Activated CD4-positive, alpha-beta memory T cell treated with anti-CD3 and anti-CD28 coated beads, Interleukin-2, amount 10 ng/mL, durations not matched to agents 7 days and 5 days (primary cell): ENCODE measurements at places on chromosomes 6 and 20. TPM values are rescaled to one million over a fixed set of nuclear protein-coding genes. Genes with fewer than 3 reads are reported as not detected.
A peak's percentile ranks its signal among the peaks of the same experiment; 100 is the strongest.

The PLCB1 gene
- 1.9 TPM for total RNA-seq

The COL21A1 gene
- not detected for total RNA-seq

DNA sequence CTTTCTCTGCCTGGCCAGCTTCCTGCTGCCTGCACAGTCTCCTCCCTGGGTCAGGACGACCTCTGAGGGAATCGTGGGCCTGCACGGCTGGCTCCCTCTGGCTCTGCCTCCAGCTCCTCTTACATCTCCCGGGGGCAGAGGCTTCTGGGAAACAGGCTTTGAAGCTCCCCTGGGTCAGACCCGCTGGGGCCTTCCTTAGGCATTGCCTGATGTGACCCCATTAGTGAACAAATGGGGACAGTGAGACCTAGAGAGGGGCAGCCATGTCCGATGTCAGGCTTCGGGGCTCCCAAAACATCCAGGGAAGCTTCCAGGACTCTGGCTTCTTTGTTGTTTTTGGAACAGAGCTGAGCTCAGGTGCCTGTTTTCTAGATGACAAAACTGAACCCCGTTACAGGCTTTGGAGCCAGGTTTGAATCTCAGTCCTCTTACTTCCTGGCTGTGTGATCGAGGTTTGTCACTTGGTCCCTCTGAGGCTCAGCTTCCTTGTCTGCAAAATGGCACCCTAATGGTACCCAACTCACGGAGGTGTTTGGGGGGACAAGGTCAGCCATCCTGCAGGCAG lies 94.3 kb downstream of the CEBPB start:
- no peak overlapping the region for H3K4me3 ChIP-seq
- no peak for DNase-seq
- peaks cover 44% of the 10 kb centered on the region for H3K4me1 ChIP-seq
- H3K27ac ChIP-seq: peak overlapping the region; percentile 49
- no peaks in the 10 kb centered on the region for H3K36me3 ChIP-seq

The GATA5 gene
- not detected for total RNA-seq

- no peak overlapping the region for H3K4me3 ChIP-seq
- H3K27me3 ChIP-seq: no peaks in the 10 kb centered on the region
- DNase-seq: no peak
- no peak overlapping the region for H3K27ac ChIP-seq
- peaks cover 2% of the 10 kb centered on the region for H3K4me1 ChIP-seq
These were observed 420.8 kb downstream of the TBC1D32 start for GRCh38 chr6:120913486-120913885.

The WDR46 gene
- 41.7 TPM for total RNA-seq

The LST1 gene
- 69.8 TPM for total RNA-seq

DNA sequence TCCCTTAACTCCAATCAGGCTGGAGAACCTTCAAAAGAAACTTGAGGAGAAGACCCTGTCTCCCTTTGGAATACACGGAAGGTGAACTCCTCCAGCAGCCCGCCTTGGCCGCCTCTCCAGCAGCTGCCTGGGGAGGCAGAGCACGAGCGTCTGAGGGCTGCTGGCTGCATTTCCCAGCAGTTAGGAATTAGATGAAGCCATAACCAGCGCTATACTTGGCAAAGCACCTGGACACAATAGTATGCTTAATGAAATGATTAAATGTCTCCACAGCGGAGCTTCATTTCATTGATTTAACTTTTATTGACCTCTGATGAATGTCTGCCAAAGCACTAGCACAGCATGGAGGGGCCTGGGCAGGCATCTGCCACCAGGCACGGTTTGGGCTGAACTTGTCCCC lies 73.5 kb downstream of the TMEM242 start:
- H3K4me1 ChIP-seq: peaks cover 2% of the 10 kb centered on the region
- H3K4me3 ChIP-seq: no peak overlapping the region
- H3K27ac ChIP-seq: no peak overlapping the region
- DNase-seq: no peak
- peaks cover 15% of the 10 kb centered on the region for H3K27me3 ChIP-seq
- peaks cover 9% of the 10 kb centered on the region for H3K36me3 ChIP-seq

The PLAGL2 gene
- 27.9 TPM for total RNA-seq

DNA sequence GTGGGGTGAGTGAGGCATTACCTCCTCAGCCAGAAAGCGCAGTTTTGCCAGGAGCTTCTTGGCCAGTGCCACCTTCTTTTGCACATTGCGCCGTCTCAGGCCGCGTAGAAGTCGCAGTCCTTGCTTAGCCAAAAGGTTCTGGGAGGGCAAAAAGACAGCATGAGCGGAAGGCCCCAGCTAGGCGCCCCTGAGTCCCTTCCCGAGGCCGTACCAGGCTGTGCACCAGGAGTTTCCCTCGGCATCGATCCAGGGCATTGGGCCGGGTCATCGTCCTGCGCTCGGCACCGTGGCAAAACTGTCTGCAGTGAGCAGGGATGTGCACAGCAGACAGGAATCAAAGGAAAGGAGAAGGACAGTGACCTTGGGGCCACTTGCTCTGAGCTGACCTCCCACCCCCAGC lies 20.2 kb upstream of the SPAG4 start:
- no peak for DNase-seq
- no peak overlapping the region for H3K4me3 ChIP-seq
- no peaks in the 10 kb centered on the region for H3K4me1 ChIP-seq
- H3K27me3 ChIP-seq: peaks cover 40% of the 10 kb centered on the region

The C6orf132 gene
- total RNA-seq: 0.05 TPM

The SLC26A8 gene
- total RNA-seq: not detected

DNA sequence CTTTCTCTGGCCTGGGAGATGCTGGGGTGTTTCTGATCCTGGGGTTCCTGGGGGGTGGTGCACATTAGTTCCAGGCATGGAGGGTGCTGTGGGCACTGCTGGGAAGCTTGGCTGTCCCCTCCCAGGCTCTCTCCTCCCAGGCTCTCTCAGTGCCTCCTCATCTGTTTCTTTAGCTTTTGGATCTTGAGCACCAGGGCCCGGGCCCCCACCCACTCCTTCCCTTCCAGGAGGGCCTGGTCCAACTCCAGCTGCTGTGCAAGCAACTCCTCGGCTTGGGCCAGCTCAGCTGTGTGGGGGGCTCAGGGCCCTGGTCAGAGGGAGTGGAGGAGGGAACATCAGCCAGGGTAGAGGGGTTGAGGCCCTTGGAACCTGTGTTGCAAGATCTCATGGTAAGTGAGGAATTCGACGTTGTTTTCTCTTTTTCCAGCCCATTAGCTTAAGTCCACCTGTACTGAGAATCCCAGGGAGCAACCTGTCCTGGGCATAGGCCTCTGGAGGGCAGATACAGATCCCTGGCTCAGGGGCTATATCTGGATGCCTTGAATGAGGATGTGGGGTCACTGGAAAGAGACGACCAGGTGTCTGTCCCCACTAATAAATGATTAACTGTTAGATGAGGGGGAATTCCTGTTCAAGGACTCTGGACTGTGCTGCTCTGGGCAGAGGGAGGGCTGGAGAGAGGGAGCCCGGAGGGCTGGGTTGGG lies 34.5 kb upstream of the HLA-A start:
- no peaks in the 10 kb centered on the region for H3K36me3 ChIP-seq
- peaks cover 7% of the 10 kb centered on the region for H3K4me1 ChIP-seq
- no peak for DNase-seq
- H3K27me3 ChIP-seq: peaks cover 38% of the 10 kb centered on the region
- H3K4me3 ChIP-seq: no peak overlapping the region
- H3K27ac ChIP-seq: no peak overlapping the region

GRCh38 chr6:29146179-29146578 lies 24.5 kb upstream of the OR2J2 start:
- H3K27me3 ChIP-seq: no peaks in the 10 kb centered on the region
- no peak overlapping the region for H3K27ac ChIP-seq
- no peaks in the 10 kb centered on the region for H3K4me1 ChIP-seq

GRCh38 chr20:57973886-57974285 lies 254.6 kb downstream of the ANKRD60 start:
- H3K4me1 ChIP-seq: no peaks in the 10 kb centered on the region
- no peak overlapping the region for H3K4me3 ChIP-seq
- H3K36me3 ChIP-seq: no peaks in the 10 kb centered on the region
- peaks cover 2% of the 10 kb centered on the region for H3K27me3 ChIP-seq

The NKAPL gene
- total RNA-seq: not detected

DNA sequence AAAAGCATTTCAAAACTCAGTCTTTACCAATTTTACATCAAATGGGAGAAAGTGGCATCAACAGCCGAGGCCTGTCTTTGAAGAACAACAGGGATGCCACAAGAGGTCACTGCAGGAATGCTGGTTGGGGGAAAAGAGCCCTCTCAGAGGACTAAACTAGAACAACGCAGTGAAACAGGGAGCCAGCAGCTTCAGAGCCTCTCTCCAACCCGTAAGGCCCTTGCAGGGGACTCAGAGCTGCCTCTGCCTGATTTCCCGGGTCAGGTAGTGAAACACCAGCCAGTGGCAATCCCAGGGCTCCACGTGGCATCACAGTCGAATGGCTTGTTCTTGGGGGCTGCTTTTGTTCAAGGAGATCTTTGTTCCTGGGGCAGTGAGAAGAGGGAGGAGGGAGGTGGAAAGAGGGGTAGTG lies 55.0 kb upstream of the KCNK16 start:
- H3K4me3 ChIP-seq: no peak overlapping the region
- no peaks in the 10 kb centered on the region for H3K36me3 ChIP-seq
- no peaks in the 10 kb centered on the region for H3K4me1 ChIP-seq

The C6orf52 gene
- 1.6 TPM for total RNA-seq

The TMEM63B gene
- 14.7 TPM for total RNA-seq

The EYA4 gene
- total RNA-seq: not detected

DNA sequence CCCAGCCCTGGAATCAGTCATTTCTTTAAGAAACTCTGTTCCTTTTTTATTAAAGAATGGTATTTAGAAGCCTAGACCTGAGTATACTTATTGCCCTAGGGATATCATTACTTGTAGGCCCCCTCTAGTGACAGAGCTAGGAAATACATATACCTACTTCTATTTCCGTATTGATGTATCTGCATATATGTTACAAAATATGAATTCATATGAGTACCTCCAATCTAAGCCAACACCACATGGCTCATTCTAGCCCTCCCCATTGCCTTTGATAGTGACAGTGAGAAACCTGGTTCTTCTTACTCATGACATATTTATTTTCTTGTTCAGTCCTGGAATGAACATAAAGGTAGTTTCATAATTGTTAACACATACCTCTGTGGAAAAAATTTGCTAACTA lies 137.2 kb downstream of the FARS2 start:
- no peak overlapping the region for H3K27ac ChIP-seq
- H3K36me3 ChIP-seq: no peaks in the 10 kb centered on the region
- H3K4me1 ChIP-seq: peaks cover 10% of the 10 kb centered on the region

- peak overlapping the region; percentile 55 for H3K4me3 ChIP-seq
- peaks cover 53% of the 10 kb centered on the region for H3K4me1 ChIP-seq
- no peaks in the 10 kb centered on the region for H3K27me3 ChIP-seq
- no peak for DNase-seq
- H3K27ac ChIP-seq: peak overlapping the region; percentile 50
These were observed 113.4 kb upstream of the CARMIL1 start for GRCh38 chr6:25165800-25166199.

The HTR1E gene
- not detected for total RNA-seq

GRCh38 chr20:51525241-51526105 lies 17.0 kb downstream of the NFATC2 start:
- peak overlapping the region; percentile 90 for H3K27ac ChIP-seq
- DNase-seq: peak; percentile 55
- peaks cover 55% of the 10 kb centered on the region for H3K36me3 ChIP-seq
- peak overlapping the region; percentile 69 for H3K4me3 ChIP-seq
- no peaks in the 10 kb centered on the region for H3K27me3 ChIP-seq

The PGC gene
- total RNA-seq: not detected

- no peaks in the 10 kb centered on the region for H3K36me3 ChIP-seq
- H3K4me1 ChIP-seq: no peaks in the 10 kb centered on the region
- H3K27me3 ChIP-seq: no peaks in the 10 kb centered on the region
- DNase-seq: no peak
These were observed 245.6 kb downstream of the KIF16B start for GRCh38 chr20:16327606-16328005.

- no peak for DNase-seq
- H3K27me3 ChIP-seq: no peaks in the 10 kb centered on the region
- H3K4me3 ChIP-seq: no peak overlapping the region
These were observed 632.7 kb upstream of the AGPAT4 start for GRCh38 chr6:161906571-161906970.

- no peaks in the 10 kb centered on the region for H3K36me3 ChIP-seq
- H3K4me1 ChIP-seq: no peaks in the 10 kb centered on the region
- DNase-seq: no peak
- H3K27ac ChIP-seq: no peak overlapping the region
These were observed 170.6 kb downstream of the IBTK start for GRCh38 chr6:82076916-82077315.

GRCh38 chr6:136129365-136129764 lies 120.7 kb downstream of the MTFR2 start:
- H3K4me1 ChIP-seq: no peaks in the 10 kb centered on the region
- no peak for DNase-seq
- no peak overlapping the region for H3K4me3 ChIP-seq
- H3K27me3 ChIP-seq: peaks cover 9% of the 10 kb centered on the region
- no peaks in the 10 kb centered on the region for H3K36me3 ChIP-seq

DNA sequence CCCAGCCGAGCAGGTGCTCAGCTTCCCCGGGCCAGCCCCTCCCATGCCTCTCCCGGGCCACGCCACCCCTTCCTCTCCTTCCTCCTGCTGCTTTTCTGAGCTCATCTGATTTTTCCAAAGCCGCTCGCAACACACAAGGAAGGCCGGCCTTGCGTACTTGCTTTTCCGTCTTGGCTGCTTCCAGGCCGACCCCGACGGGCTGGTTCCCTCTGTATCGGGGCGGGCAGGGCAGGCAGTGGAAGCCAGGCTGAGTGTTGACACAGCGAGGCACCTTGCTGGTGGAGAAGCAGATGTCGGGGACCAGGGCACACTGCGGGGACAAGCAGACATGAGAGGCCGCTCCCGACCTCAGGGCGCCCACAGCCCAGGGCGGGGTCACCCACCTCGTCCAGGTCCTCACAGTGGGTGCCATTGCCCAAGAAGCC lies 21.1 kb downstream of the THBS2 start:
- DNase-seq: no peak
- H3K27me3 ChIP-seq: no peaks in the 10 kb centered on the region
- no peak overlapping the region for H3K27ac ChIP-seq
- no peaks in the 10 kb centered on the region for H3K4me1 ChIP-seq
- H3K36me3 ChIP-seq: peaks cover 9% of the 10 kb centered on the region
- no peak overlapping the region for H3K4me3 ChIP-seq

The SIRPD gene
- total RNA-seq: not detected

The PSORS1C2 gene
- total RNA-seq: not detected

The CAP2 gene
- total RNA-seq: not detected

- DNase-seq: no peak
- H3K36me3 ChIP-seq: peaks cover 9% of the 10 kb centered on the region
- peaks cover 3% of the 10 kb centered on the region for H3K4me1 ChIP-seq
- no peak overlapping the region for H3K4me3 ChIP-seq
- H3K27ac ChIP-seq: no peak overlapping the region
These were observed 46.7 kb upstream of the ATXN1 start for GRCh38 chr6:16807956-16808355.

The PNISR gene
- total RNA-seq: 135 TPM

- H3K27me3 ChIP-seq: peaks cover 4% of the 10 kb centered on the region
- H3K4me1 ChIP-seq: peaks cover 27% of the 10 kb centered on the region
- no peak overlapping the region for H3K27ac ChIP-seq
- peaks cover 2% of the 10 kb centered on the region for H3K36me3 ChIP-seq
- DNase-seq: no peak
These were observed 26.5 kb upstream of the RNF24 start for GRCh38 chr20:4041748-4042411.

The CTCFL gene
- total RNA-seq: not detected

- no peaks in the 10 kb centered on the region for H3K4me1 ChIP-seq
- peaks cover 80% of the 10 kb centered on the region for H3K27me3 ChIP-seq
- H3K4me3 ChIP-seq: no peak overlapping the region
- no peaks in the 10 kb centered on the region for H3K36me3 ChIP-seq
These were observed 146.7 kb upstream of the AFDN start for GRCh38 chr6:167679790-167680604.
